ENCODE measurements at places on chromosomes 3 and 15.

DNA sequence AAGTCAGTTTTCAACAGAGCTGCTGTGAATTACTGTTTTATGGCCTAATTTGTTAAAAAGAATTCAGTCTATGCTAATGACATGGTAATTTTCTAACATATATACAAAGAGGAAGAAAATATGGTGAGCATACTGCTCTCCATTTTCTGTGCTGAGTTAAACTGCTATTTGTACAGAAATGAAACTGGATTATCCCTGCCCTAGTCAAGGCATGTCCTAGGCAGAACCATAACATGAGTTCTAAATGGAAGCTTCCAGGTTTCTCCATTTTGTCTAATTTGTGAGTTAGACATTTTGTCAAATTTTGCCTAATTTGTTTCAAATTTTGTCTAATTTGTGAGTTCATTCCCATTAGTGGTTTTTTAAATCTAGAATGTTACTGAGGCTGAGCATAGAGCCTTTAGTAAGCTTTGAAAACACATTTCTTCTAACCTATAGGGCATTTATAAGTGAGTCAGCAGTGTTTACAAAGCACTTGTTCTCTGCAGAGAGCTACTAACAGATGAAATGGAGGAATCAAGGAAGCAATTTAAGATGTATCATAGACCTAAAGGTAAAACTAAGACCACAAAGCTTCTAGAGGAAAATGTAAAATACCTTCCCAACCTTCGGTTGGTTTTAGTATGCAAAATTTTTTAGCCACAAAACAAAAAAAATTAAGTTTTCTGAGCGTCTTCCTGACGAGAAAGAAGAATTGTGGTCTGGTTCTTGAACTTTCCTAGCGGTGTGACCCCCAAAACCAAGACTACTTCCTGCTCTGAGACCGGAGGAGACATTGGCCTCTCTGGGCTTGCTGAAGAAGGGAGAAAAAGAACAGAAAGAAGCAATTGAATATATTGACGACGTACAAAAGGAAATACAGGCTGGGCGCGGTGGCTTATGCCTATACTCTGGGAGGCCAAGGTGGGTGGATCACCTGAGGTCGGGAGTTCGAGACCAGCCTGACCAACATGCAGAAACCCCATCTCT is 9.8 kb downstream of the P2RY14 start:
- H3K27me3 ChIP-seq, result no peaks in the 10 kb centered on the region
- no peak overlapping the region for H3K4me3 ChIP-seq
- no peaks in the 10 kb centered on the region for H3K4me1 ChIP-seq
- H3K36me3 ChIP-seq, result no peaks in the 10 kb centered on the region
- no peak for DNase-seq

- H3K27ac ChIP-seq, result no peak overlapping the region
- no peaks in the 10 kb centered on the region for H3K4me1 ChIP-seq
- H3K4me3 ChIP-seq, result no peak overlapping the region
- no peaks in the 10 kb centered on the region for H3K36me3 ChIP-seq
These were observed 29.0 kb upstream of the TBC1D5 start for GRCh38 chr3:17771177-17772017.

DNA sequence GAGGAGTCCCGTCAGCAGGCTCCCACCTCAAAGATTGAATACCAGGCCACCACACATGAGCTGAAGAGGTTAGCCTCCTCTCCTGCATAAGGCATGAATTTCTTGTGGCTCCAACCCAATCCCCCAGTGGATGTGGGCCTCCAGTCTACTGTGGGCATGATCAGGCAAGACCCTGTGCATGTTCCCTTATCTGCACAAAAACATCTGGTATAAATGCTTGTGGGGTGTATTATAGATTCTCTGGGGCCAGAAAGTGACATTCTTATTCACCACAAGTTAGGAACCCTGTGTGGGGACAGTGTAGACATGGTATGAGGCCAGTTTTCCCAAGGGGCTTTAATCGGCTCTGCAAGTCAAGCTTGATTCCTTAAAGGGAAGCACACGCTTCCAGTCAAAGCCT is 18.2 kb upstream of the UBP1 start:
- no peaks in the 10 kb centered on the region for H3K4me1 ChIP-seq
- no peak for DNase-seq
- H3K4me3 ChIP-seq, result no peak overlapping the region
- H3K36me3 ChIP-seq, result peaks cover 45% of the 10 kb centered on the region
- peaks cover 2% of the 10 kb centered on the region for H3K27me3 ChIP-seq
- no peak overlapping the region for H3K27ac ChIP-seq

DNA sequence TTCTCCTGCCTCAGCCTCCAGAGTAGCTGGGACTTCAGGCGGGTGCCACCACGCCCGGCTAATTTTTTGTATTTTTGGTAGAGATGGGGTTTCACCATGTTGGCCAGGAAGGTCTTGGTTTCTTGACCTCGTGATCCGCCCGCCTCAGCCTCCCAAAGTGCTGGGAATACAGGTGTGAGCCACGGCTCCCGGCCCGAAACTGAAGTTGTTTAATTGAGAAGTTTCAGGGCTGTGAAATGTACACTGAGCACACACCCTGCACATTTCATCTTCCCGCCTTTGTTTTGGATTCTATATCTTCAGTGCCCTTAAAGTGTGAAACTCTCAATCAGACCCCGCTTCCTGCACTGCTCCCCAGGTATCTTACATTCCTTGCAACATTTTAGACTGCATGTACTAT is 149.1 kb downstream of the FNDC3B start:
- H3K27ac ChIP-seq, result no peak overlapping the region
- no peak overlapping the region for H3K4me3 ChIP-seq
- H3K4me1 ChIP-seq, result peaks cover 2% of the 10 kb centered on the region
- DNase-seq, result no peak

DNA sequence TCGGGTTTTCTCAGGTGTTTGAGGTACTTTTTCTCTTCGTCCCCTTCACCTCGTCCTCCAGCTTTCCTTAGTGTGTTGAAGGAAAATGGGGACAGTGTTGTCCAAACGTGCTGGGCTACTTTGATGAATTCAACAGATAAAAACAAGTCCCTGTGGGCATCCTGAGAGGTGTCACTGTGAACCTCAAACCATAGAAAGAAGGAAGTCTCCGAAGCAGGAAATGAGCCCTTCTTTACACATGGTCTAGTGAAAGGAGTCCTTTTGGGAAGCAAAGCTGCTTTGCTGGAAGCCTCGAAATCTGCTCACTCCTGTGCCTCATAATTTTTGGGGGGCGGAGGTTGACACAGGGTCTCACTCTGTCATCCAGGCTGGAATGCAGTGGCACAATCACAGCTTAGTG is 10.6 kb downstream of the IL17RB start:
- H3K27ac ChIP-seq, result no peak overlapping the region
- H3K4me3 ChIP-seq, result no peak overlapping the region
- H3K36me3 ChIP-seq, result no peaks in the 10 kb centered on the region
- DNase-seq, result no peak

DNA sequence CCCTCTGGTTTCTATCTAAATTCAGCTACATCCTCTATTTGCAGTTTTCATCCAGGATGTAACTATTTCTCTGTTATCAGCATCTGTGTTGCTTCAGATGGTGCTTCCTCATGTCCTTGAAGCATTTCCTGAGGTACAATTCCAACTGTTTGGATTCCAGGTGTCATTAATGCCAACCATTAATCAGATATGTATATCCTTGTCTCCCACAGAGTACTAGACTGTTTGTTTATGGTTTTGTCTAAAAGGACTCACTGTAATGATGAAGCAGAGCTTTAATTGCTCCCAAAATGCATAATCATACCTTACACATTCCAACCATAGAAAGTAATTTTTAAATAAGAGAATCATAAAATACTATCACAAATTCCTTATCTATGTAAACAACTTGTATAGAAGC is 288.5 kb upstream of the MME start:
- peaks cover 2% of the 10 kb centered on the region for H3K4me1 ChIP-seq
- no peak overlapping the region for H3K4me3 ChIP-seq
- no peak for DNase-seq
- H3K36me3 ChIP-seq, result no peaks in the 10 kb centered on the region

GRCh38 chr15:25089577-25089976 is 134.8 kb downstream of the SNRPN start:
- no peak for DNase-seq
- no peaks in the 10 kb centered on the region for H3K4me1 ChIP-seq
- H3K4me3 ChIP-seq, result no peak overlapping the region
- H3K27me3 ChIP-seq, result peaks cover 18% of the 10 kb centered on the region

- no peaks in the 10 kb centered on the region for H3K36me3 ChIP-seq
- no peak overlapping the region for H3K27ac ChIP-seq
- DNase-seq, result no peak
- H3K4me3 ChIP-seq, result no peak overlapping the region
- peaks cover 5% of the 10 kb centered on the region for H3K4me1 ChIP-seq
These were observed 36.9 kb downstream of the FAM3D start for GRCh38 chr3:58629629-58630028.

- no peak for DNase-seq
- H3K4me3 ChIP-seq, result no peak overlapping the region
- peaks cover 5% of the 10 kb centered on the region for H3K36me3 ChIP-seq
- H3K27me3 ChIP-seq, result no peaks in the 10 kb centered on the region
- peaks cover 21% of the 10 kb centered on the region for H3K4me1 ChIP-seq
These were observed 326.2 kb downstream of the RYR3 start for GRCh38 chr15:33636958-33637357.

DNA sequence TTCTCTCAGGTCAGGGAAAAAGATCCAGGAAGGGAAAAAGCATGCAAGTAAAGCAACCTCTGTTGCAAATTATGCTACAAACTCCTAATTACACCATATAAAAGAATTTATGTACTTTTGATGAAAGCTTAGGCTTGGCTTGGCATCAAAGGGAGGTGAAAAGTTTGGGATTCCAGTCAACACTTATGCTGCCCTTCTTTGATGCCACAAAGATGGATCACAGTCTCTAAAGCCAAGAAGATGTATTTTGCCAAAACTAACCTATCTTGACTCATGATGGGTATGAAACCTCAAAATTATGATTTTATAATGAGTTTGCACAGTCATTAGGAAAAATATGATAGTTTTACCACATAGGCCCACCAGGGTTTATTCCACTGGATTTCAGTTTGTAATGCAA is 101.0 kb upstream of the CCDC80 start:
- no peak overlapping the region for H3K4me3 ChIP-seq
- peaks cover 2% of the 10 kb centered on the region for H3K4me1 ChIP-seq
- DNase-seq, result no peak
- no peaks in the 10 kb centered on the region for H3K36me3 ChIP-seq
- H3K27ac ChIP-seq, result no peak overlapping the region
- H3K27me3 ChIP-seq, result no peaks in the 10 kb centered on the region

GRCh38 chr3:71076361-71077002 is 507.0 kb downstream of the FOXP1 start:
- no peaks in the 10 kb centered on the region for H3K27me3 ChIP-seq
- no peak overlapping the region for H3K27ac ChIP-seq
- no peaks in the 10 kb centered on the region for H3K4me1 ChIP-seq

GRCh38 chr3:153162513-153163392 is 727 bp downstream of the RAP2B start:
- H3K4me1 ChIP-seq, result peaks cover 22% of the 10 kb centered on the region
- peak overlapping the region; percentile 93 for H3K27ac ChIP-seq

GRCh38 chr15:77371850-77372563 is 47.9 kb downstream of the PEAK1 start:
- no peak for DNase-seq
- no peaks in the 10 kb centered on the region for H3K4me1 ChIP-seq
- peaks cover 5% of the 10 kb centered on the region for H3K36me3 ChIP-seq
- H3K27me3 ChIP-seq, result peaks cover 1% of the 10 kb centered on the region

All from glutamatergic neuron (in vitro differentiated cells).